ENCODE measurements at places on chromosomes 2 and 18. TPM values are rescaled to one million over a fixed set of nuclear protein-coding genes. Genes with fewer than 3 reads are reported as not detected.
A peak's percentile ranks its signal among the peaks of the same experiment; 100 is the strongest.

Gene DSEL
- 5.8 TPM for total RNA-seq

Gene CIB4
- not detected for total RNA-seq

Gene TEKT4
- not detected for total RNA-seq

Gene ANKRD30BL
- total RNA-seq: 0.73 TPM

Gene CCDC150
- 0.29 TPM for total RNA-seq

Gene COBLL1
- total RNA-seq: 110 TPM

Gene LYG2
- not detected for total RNA-seq

Gene TMEM185B
- total RNA-seq: 15.2 TPM

- no peak overlapping the region for H3K27ac ChIP-seq
- H3K4me3 ChIP-seq: no peak overlapping the region
- H3K36me3 ChIP-seq: no peaks in the 10 kb centered on the region
- peaks cover 4% of the 10 kb centered on the region for H3K4me1 ChIP-seq
Measured at GRCh38 chr2:99775585-99775984, 285.8 kb upstream of the REV1 start.

DNA sequence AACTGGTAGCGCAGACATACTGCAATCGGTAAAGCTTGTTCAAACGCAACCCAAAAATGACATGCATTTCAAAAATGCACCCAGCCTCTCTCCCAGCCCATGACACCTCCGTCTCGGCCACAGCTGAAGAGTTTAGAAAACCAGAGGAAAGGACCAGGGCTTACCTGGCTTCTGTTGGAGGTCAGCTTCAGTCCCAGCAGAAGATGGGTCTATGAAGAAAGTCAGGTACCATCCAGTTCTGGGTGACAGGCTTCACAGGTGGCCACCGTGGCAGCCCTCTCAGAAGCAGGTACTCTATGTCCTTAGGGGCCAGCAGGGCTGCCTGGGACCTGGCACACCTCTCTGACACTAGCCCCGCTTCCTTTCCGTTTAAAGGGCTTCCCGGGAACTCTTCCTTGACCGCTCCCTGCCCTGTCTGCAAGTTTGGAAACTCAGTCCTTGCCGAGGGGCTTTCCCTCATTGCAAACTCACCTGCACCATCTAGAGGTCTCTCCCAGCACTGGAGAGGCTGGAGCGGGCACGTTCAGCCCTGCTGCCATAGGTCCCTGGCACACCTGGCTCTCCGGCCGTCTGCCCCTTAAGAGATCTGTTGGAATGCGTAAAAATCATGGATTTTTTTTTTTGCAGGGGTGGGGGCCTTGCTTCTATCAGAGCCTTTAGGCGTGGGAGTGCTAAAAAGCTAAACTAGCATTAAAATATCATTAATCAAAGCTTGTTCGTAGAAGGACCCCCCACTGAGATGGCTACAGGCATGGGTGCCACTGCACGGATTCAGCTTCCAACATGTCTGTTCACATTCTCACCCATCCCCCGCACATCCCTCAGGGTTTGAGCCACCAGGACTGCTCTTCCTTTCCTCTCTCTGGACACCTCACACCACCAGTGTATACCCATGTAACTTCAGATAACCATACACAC lies at the start of gene EDAR:
TSS of gene EDAR (minus strand) at position 425 of the 918 bp plus-strand sequence. CDS start 58,206 bp downstream, outside the sequence.
- peaks cover 6% of the 10 kb centered on the region for H3K27me3 ChIP-seq
- H3K4me3 ChIP-seq: peak within 1 kb of the TSS; percentile 32
- no peaks in the 10 kb centered on the region for H3K36me3 ChIP-seq
- no peaks in the 10 kb centered on the region for H3K4me1 ChIP-seq
- no peak within 1 kb of the TSS for H3K27ac ChIP-seq
- DNase-seq: peak; percentile 63

DNA sequence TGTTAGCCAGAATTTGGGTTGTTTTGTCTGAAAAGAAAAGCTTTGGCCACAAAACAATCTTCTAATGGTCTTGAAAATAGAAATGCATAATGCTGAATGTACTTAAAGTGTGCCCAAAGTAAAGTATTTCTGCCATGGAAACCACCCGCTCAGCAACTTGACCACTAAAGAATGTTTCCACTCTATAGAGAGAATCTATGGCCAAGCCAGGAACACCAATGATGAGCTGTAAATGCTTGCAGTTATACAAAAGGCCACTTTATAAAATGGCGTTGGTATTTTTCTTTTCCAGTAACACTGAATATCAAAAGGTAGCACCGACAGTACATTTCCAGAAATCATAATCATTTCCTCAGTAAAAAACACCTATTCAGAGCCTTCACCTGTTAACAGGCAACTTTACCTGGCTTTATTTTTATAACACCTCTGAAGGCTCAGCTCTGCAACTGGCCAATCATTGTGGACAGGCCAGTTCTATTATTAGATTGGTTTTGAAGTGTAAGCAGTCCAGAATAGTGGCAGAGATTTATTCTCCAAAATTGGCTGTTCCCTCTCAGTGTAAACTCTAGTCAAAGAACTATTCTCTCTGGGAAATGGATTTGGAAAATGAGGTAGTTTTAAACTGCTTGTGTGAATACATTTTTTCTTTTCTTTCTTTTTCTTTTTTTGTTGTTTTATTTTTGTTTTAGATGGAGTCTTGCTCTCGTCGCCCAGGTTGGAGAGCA lies 36.1 kb downstream of the SLC40A1 start:
- DNase-seq: no peak
- no peaks in the 10 kb centered on the region for H3K36me3 ChIP-seq
- no peak overlapping the region for H3K4me3 ChIP-seq
- H3K4me1 ChIP-seq: peaks cover 47% of the 10 kb centered on the region
- no peaks in the 10 kb centered on the region for H3K27me3 ChIP-seq
- peak overlapping the region; percentile 78 for H3K27ac ChIP-seq

- H3K4me1 ChIP-seq: no peaks in the 10 kb centered on the region
- H3K27me3 ChIP-seq: no peaks in the 10 kb centered on the region
- H3K36me3 ChIP-seq: no peaks in the 10 kb centered on the region
- no peak for DNase-seq
- H3K4me3 ChIP-seq: no peak overlapping the region
Measured at GRCh38 chr18:6054256-6054842, 159.0 kb upstream of the TMEM200C start.

GRCh38 chr18:36460324-36460850 lies 162.9 kb downstream of the FHOD3 start:
- no peak overlapping the region for H3K27ac ChIP-seq
- no peaks in the 10 kb centered on the region for H3K4me1 ChIP-seq
- H3K36me3 ChIP-seq: no peaks in the 10 kb centered on the region
- no peaks in the 10 kb centered on the region for H3K27me3 ChIP-seq
- DNase-seq: no peak

GRCh38 chr18:48867978-48868377 lies 82.8 kb downstream of the SMAD7 start:
- H3K27me3 ChIP-seq: no peaks in the 10 kb centered on the region
- H3K36me3 ChIP-seq: no peaks in the 10 kb centered on the region
- no peak overlapping the region for H3K4me3 ChIP-seq
- peaks cover 3% of the 10 kb centered on the region for H3K4me1 ChIP-seq
- H3K27ac ChIP-seq: no peak overlapping the region
- no peak for DNase-seq

DNA sequence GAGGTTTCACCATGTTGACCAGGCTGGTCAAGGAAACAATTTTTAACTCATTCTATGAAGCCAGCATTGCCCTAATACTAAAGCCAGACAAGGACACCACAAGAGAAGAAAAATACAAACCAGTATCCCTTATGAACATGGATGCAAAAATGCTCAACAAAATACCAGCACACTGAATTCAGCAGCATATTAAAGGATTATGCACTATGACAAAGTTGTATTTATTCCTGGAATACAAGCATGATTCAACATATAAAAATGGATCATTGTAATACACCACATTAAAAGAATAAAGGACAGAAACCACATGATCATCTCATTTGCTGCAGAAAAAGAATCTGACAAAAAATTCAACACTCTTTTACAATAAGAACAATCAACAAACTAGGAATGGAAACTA lies 138.7 kb downstream of the RAB3GAP1 start:
- no peak overlapping the region for H3K27ac ChIP-seq
- no peaks in the 10 kb centered on the region for H3K4me1 ChIP-seq
- H3K4me3 ChIP-seq: no peak overlapping the region
- no peaks in the 10 kb centered on the region for H3K36me3 ChIP-seq

DNA sequence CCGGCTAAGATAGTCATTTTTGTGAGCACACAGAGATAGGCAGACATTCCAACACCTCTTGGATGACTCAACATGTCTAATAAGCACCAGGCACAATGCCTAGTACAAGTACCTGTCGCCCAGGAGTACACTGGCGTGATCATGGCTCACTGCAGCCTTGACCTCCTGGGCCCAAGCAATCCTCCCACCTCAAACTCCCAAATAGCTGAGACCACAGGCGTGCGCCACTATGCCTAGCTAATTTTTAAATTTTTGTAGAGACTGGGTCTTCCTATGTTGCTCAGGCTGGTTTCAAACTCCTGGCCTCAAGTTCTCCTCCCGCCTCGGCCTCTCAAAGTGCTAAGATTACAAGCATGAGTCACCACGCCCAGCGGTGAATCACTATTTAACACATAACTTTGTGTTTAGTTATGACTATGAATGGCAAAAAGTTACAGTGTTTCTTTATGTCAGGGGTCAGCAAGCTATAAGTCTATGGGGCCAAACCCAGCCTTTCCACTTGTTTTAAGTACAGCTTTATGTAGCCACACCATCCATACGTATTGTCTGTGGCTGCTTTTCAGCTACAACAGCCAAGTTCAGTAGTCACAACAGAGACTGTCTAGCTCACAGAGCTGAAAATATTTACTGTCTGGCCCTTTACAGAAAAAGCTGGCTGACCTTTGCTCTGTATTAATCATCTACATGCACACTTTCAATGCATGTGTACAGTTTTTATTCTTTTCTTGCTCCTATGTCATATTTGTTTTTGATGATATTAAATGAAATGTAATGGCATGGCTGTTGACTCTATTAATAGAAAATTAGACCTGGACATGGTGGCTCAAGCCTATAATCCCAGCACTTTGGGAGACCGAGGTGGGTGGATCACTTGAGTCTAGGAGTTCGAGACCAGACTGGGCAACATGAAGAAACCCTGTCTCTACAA lies 18.7 kb downstream of the ORC2 start:
- DNase-seq: peak; percentile 62
- H3K4me1 ChIP-seq: no peaks in the 10 kb centered on the region
- no peaks in the 10 kb centered on the region for H3K27me3 ChIP-seq

DNA sequence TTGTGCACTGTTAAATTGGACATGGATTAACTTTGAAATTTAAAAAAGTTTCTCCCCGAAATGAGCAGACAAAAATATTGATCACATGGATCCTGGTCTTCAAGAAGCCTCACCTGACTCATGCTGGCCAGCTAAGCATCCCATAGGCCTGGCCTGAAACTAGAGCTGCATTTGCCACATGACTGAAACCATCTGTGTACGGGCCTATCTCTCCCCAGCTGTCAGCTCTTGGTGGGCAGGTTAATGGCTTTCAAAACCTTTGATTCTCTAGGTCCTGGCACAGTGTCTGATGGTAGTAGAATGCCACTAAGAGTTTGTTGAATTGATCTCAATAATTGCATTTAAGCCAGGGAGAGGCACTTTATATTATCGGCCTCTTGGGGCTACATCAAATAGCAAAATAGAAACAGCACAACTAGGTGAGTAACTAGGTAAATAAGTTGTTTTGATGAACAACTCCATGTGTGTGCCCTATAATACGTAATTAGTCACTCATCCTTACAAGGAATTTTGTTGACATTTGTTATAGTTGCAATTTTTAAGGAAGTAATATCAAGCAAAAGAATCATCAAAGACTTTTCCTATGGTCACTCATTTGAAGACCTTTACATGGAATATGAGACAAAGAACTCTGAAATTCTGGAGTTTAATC lies 251.1 kb downstream of the SP3 start:
- no peak overlapping the region for H3K27ac ChIP-seq
- H3K4me1 ChIP-seq: no peaks in the 10 kb centered on the region
- no peaks in the 10 kb centered on the region for H3K27me3 ChIP-seq
- no peak for DNase-seq

- H3K4me1 ChIP-seq: peaks cover 13% of the 10 kb centered on the region
- H3K27ac ChIP-seq: peak overlapping the region; percentile 33
- no peaks in the 10 kb centered on the region for H3K27me3 ChIP-seq
- DNase-seq: no peak
- H3K4me3 ChIP-seq: no peak overlapping the region
- H3K36me3 ChIP-seq: no peaks in the 10 kb centered on the region
Measured at GRCh38 chr2:165815299-165816141, 21.5 kb upstream of the GALNT3 start.

- peak; percentile 41 for DNase-seq
- no peak overlapping the region for H3K4me3 ChIP-seq
- no peaks in the 10 kb centered on the region for H3K36me3 ChIP-seq
- H3K27ac ChIP-seq: no peak overlapping the region
- no peaks in the 10 kb centered on the region for H3K27me3 ChIP-seq
Measured at GRCh38 chr2:224016963-224017362, 22.1 kb downstream of the SERPINE2 start.

DNA sequence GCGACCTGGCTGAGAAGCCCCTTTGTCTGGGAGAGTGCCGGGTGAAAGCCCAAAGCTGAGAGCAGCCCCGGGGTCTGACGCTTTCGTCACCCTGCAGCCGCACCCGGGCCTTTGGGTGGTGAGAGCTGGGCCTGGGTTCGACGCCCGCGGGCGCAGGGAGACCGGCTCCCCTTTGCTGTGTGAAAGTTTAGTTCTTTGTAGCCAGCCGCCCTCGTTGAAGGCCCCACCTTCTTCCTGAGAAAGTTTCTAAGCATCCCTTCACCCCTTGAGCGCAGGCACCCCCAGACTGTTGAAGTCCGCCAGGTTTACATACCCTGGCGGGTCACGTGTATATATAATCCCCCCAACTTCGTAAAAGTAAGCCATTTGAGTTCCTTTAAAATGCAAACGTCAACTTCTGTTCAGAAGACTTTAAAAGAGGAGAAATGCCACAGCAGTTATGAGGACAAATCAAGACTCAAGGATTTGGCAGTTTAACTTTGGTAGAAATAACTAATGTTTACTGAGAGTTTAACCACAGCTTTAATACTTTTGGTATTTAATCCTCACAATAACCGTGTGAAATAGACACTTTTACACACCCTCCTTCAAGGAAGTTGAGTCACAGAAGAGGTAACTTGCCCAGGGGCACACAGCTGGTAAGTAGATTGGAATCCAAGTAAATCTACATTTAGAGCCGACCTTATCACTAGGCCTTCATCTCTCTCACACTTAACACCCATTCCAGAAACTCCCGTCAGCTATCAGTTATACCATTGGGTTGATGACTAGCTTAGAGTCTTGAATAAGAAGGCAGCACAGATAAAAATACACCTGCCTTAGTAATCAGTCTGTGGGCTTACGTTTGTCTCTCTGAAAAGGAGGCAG lies 1.1 kb upstream of the MBOAT2 start:
- H3K4me1 ChIP-seq: peaks cover 39% of the 10 kb centered on the region
- peak overlapping the region; percentile 91 for H3K27ac ChIP-seq
- no peaks in the 10 kb centered on the region for H3K36me3 ChIP-seq
- peak overlapping the region; percentile 80 for H3K4me3 ChIP-seq
- no peak for DNase-seq
- no peaks in the 10 kb centered on the region for H3K27me3 ChIP-seq

- H3K4me1 ChIP-seq: no peaks in the 10 kb centered on the region
- DNase-seq: no peak
- H3K27ac ChIP-seq: no peak overlapping the region
- H3K36me3 ChIP-seq: no peaks in the 10 kb centered on the region
- no peak overlapping the region for H3K4me3 ChIP-seq
- no peaks in the 10 kb centered on the region for H3K27me3 ChIP-seq
Measured at GRCh38 chr2:200296118-200296517, 10.4 kb upstream of the SPATS2L start.
